ENCODE measurements at places on chromosomes 7 and 10. TPM values are rescaled to one million over a fixed set of nuclear protein-coding genes. Genes with fewer than 3 reads are reported as not detected.
A peak's percentile ranks its signal among the peaks of the same experiment; 100 is the strongest.

C10orf67 gene
- not detected for total RNA-seq

DNA sequence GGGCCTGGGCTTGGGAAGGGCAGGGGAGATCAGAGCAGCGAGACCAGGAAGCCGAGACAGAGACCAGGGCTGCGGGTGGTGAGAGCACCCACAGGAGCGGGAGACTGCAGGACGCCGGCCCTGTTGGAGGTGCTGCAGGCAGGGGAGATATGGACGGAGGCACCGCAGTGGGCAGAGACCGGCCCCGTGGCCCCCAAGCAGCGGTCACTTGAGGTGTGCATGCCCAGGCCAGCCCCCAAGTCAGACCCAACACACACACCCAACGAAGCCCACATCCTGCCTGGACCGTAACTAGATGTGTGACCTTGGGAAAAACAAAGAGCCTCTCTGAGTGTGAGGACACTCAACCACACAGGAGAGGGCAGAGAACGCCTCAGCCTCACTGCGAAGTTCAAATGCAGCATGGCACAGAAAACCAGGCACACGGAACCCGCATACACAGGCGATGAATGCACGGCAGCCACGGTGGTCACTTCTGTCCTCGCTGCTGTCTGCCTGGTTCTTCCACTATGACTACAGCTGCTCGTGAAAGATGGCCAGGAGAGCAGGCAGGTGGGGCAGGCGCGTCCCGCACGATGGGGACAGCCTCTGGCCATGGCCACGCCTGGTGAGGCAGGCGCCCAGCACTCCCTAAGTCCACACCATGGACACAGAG is 214.7 kb downstream of the MAD1L1 start:
- peak; percentile 7 for DNase-seq

C7orf33 gene
- not detected for total RNA-seq

LIMK1 gene
- 90.6 TPM for total RNA-seq

DNA sequence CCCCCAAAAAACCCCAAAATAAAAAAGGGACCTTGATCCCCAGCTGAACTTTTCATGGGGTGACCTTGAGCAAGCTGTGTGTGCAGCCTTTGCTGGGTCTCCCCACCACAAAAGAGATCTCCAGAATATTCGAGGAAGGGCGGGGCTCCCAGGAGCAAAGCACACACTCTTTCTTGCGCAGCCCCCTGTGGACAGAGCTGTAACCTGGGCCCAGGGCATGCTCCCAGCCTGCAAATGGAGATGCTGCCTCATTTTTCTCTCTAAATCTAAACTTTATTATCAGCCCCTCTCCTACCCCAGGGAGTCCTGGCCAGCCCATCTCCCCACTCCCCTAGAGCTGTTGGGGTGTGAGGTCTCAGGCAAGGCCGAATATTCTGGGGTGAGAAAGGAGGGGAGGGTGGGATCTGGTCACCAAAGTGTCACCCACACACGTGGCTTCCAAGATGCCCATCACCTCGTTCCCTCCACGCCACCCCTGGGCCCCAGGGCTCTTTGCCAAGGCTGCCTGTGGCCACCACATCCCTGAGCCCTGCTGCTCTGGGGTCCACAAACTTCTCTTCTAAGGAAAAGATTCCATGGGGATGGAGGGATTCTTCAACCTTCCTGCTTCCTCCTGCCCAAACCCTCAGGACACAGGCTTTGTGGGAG is 1.7 kb upstream of the CALML3 start:
- no peak for DNase-seq

NPFFR1 gene
- 0.05 TPM for total RNA-seq

CLDN4 gene
- total RNA-seq = 32.0 TPM

DNA sequence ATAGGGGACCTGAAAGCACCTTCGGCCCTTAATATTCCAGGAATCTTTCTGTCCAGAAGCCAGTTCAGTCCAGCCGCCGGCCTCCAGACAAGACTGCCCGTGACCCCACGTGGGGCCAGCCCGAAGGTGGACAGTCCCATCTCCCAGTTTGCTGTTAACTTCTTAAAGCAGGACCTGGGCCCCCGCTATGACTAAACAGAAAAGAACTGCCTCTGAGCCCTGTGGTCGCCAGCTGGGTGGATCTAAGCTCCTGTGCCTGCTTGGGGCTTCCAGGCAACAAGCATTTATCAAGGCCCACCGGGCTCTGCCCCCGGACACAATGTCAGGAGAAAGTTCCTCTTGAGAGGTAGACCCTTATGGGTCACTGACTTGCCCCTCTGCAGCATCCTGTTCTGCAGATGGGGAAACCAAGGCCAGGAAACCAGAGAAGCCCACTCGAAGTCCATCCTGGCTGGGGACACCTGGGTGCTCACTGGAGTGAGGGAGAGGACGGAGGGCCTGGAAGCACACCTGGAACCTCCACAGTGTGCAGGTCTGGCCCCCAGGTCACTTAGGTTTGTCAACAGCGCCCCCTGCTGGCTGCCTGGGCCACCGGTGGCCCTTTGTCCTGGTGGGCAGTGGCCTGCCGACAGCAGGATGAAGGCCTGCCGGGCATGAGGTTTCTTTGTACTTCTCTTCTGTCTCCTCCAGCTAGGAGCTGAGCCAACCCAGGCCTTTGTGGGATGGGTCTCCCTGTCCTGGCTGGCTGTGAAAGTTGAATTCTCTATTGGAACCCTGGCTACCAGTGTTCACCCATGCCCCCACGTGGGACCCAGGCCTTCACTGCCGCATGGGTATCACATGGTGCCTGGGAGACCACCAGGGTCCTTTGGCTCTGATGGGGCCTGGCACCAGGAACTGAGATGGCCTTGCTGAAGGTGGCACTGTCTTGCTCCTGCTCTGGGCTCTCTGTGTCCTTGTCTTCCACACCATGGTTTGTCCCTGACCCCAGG is 128.0 kb downstream of the ZMIZ1 start:
- DNase-seq = peak; percentile 88

- no peak for DNase-seq
Observed at GRCh38 chr10:70918851-70919530, 30.6 kb upstream of the PCBD1 start.

ABCB4 gene
- total RNA-seq = 1.1 TPM

CPN1 gene
- total RNA-seq = 0.66 TPM

DNA sequence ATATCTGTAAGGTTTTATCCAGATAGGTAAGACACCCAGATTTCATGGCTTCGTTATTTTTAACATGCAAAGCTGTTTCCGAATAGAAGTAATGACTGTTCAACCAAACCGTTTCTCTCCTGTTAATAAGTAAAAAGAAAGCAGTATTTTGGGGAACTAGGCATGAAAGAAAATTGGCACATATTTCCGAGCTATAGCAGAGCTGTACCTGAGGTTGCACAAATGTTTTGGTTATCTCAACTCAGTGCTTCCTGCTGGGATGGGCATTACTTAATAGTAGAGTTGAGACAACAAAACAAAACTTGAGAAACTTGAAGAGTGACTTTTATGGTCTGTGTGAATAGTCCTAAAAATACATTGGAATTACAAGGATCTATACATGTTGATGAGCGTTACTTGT is 564.3 kb upstream of the SORCS1 start:
- no peak for DNase-seq

DNA sequence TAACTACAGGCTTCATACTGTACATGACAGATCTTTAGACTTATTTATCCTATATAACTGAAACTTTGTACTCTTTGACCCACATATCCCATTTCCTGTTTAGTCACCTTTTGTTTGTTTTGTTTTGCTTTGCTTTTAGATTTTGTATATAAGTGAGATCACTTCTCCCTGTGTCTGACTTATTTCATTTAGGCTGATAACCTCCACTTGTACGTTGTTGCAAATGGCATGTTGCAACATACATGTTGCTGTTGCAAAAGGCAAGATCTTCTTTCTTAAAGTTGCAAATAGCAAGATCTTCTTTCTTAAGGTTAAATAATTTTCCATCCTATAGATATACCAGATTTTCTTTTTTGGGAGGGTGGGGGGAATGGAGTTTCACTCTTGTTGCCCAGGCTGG is 341.5 kb downstream of the OTUD1 start:
- no peak for DNase-seq

- DNase-seq = no peak
Observed at GRCh38 chr7:120996988-120997345, 8.5 kb downstream of the CPED1 start.

DNA sequence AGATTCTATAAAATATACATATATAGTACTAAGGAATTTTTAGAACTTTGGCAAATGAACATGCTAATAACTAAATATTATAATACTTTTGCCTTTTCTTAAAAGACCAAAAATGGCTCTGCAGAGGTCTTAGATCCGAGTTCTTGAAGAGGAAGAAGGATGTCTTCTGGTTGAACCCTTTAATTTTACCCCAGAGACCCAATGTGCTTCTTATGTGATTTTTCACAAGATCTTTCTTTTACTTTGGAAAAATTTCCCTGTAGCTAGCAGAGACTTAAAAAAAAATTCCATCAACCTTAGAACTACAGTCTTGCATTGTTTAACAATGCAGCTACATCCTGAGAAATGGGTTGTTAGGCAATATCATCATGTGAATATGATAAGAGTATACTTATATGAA is 663.2 kb downstream of the PARD3 start:
- DNase-seq = no peak

GRCh38 chr7:8189625-8190024 is 72.3 kb downstream of the ICA1 start:
- DNase-seq = peak; percentile 32

PDK4 gene
- 0.31 TPM for total RNA-seq

- no peak for DNase-seq
Observed at GRCh38 chr7:103699032-103699431, 253.0 kb upstream of the SLC26A5 start.

GIMAP4 gene
- 0.28 TPM for total RNA-seq

DGKB gene
- 3.0 TPM for total RNA-seq

GRCh38 chr7:96495751-96496216 is 173.9 kb upstream of the SLC25A13 start:
- no peak for DNase-seq

DNA sequence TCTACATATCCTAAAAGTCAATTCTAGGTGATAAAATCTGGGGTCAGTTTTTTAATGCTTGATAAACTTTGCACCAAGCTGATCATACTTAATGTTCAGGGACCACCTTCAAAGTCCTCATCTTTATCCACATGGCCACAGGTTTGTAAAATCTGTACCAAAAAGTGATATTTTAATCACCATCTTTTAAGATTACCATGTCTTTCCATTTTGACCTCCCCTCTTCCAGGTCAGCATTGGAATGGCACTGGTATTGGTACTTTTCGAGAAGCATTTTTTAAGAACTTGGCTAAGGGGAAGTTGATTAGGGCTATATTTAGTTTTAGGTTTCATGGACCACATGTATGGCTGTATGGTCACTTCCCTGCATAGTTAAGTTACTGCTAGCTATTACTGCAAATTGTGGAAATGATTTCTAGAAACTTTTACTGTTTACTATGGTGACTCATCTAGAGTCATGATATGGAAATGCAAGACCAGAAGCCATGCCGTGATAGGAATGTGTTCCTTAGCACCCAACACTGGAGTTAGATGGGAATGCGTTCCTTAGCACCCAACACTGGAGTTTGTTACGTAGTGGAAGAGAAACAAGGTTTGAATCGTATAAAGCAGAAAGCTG is 50.8 kb upstream of the ABLIM1 start:
- no peak for DNase-seq

GRCh38 chr10:71265618-71266146 is 53.3 kb downstream of the UNC5B start:
- no peak for DNase-seq

- DNase-seq = no peak
Observed at GRCh38 chr7:116478834-116479233, 20.7 kb upstream of the CAV2 start.

- no peak for DNase-seq
Observed at GRCh38 chr10:128338951-128339350, 212.7 kb upstream of the MKI67 start.

SLF2 gene
- total RNA-seq = 17.3 TPM

DNA sequence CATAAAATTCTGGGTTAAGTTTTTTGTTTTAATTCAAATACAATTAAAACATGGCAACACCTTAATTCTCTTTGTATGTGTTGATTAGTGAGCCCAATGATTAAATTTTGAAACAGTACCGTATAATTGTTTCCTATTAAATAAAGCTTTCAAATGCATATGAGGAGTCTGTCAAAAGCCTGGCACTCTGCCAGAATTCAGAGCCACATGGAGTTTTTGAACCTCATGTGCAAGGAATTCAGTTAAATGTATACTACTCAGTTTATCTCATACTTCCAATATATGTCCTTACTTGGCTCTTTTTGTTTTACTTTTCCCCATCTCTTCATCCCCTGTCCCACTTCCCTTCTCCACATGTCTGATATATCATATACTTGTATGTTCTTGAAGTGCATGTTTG is 165.6 kb upstream of the FAM3C start:
- DNase-seq = no peak

GRCh38 chr7:70762696-70763095 is 369.2 kb upstream of the GALNT17 start:
- no peak for DNase-seq

GRCh38 chr7:103626776-103627175 is 180.8 kb upstream of the SLC26A5 start:
- DNase-seq = no peak

- no peak for DNase-seq
Observed at GRCh38 chr7:47089461-47089860, 492.4 kb downstream of the TNS3 start.

DNA sequence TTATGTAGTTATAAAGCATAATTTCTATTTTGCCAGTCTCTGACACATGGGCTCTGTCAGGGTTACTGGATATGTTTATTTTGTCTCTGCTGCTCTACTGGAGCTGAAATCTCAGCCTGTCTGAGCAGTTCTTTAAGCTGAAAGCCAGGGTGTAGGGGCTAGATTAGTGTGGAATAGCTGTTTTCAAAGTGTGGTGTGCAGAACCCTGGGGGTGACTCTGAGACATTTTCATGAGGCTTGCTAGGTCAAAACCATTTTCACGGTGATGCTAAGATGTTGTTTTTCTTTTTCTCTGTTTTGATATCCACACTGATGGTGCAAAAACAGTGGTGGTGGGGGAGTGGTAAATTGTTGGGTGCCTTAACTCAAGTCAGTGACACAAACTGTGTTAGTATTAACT is 45.5 kb downstream of the CREM start:
- DNase-seq = no peak

HELLS gene
- total RNA-seq = 365 TPM

DNA sequence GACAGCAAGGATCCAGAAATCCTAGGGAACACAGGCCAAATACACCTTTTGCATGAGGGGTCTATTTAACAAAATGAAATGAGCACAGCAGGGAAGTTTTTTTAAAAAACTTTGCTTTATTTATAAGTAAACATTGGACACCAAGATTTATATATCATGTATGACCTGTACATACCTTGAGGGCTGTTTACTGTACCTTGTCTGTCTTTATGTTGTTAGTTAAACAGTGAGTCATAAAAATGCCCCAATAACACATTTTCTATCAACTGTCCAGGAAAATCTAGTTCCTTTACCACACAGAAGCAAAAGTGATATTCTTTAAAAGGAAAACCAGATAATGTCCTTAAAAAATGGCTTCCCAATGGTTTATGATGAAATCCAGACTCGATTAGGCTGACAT is 45.1 kb upstream of the AGR3 start:
- DNase-seq = no peak

BICC1 gene
- 0.61 TPM for total RNA-seq

APBB1IP gene
- 0.16 TPM for total RNA-seq

DENND2A gene
- total RNA-seq = 10.0 TPM

- no peak for DNase-seq
Observed at GRCh38 chr10:35922876-35923600, 280.9 kb upstream of the FZD8 start.
